ENCODE measurements at places on chromosomes 7 and 10.

DNA sequence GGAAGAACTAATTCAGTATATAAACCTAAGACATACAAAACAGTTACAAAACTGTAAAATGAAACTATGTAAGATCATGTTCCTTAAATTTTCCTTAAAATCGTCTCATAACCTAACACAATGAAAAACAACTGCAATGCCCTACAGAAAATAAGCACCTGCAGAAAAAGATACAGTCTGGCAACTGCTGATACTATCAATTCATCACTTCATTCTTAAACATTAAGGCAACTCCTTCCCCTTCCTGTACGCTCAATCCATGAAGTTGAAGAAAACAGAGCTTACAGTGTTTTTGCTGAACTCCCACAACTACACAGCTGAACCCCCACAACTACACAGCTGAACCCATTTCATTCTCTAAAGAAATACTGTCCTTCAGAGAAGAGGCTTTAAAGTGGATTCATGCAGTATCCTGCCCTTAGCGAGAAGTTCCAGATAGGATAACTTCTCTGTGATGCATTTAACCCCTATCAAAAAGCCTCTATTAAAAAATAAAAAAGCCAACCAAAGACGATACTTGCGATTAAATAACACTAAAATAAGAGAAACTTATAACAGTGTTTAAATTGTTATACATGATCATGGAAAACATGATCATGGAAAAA is 50.0 kb downstream of the JMJD1C start:
- DNase-seq: no peak

DNA sequence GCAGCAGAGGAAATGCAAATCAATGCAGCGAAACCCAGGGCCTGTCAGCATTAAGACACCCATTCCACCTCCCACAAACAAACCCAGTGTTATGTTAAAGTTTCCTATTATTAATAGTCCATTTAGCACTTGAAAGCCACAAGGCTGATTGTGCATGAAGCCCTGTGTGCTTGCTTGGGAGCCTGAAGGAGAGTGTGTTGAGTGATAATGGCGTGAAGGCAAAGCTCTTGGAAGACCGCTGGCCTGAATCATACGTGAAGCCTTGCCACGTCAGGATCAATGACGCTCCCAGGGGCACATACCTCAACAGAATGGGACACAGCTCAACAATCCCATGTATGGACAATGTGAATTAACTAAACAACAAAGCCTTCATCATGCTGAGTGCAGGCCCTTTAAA is 25.1 kb downstream of the PTPRN2 start:
- no peak for DNase-seq

GRCh38 chr10:108204528-108205305 is 1040.2 kb upstream of the SORCS1 start:
- peak; percentile 37 for DNase-seq

- DNase-seq: no peak
Measured at GRCh38 chr7:157713591-157713990, 376.8 kb downstream of the DNAJB6 start.

GRCh38 chr10:79223091-79224048 is 123.9 kb upstream of the PPIF start:
- peak; percentile 69 for DNase-seq

DNA sequence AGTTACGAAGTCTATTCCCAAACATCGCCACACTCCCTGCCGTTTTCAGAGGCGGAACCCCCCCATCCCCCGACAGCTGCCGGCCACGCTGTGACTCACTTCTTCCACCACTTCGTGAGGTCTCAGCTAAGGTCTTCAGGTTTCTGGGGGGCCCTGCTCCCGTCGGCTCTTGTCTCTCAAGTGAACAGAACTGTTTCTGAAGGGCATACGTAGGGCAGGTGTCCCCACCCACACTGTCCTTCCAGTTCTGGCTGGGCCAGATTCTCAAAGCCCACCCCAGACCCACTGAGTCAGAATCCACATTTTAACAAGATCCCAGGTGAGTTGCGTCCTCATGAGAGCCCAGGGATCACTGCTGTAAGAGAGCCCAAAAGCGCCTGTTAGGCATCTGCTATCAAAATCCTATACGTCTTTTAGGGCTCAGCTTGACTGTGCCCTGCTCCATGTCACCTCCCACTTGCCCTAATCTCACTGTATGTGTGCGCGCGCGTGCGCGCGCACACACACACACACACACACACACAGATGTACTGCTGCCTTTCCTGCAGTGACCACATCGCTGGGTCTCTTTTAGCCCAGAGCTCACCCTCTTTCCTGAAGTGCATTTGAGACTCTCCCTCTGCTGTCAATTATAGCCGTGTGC is 78.8 kb downstream of the PROSER2 start:
- DNase-seq: no peak

DNA sequence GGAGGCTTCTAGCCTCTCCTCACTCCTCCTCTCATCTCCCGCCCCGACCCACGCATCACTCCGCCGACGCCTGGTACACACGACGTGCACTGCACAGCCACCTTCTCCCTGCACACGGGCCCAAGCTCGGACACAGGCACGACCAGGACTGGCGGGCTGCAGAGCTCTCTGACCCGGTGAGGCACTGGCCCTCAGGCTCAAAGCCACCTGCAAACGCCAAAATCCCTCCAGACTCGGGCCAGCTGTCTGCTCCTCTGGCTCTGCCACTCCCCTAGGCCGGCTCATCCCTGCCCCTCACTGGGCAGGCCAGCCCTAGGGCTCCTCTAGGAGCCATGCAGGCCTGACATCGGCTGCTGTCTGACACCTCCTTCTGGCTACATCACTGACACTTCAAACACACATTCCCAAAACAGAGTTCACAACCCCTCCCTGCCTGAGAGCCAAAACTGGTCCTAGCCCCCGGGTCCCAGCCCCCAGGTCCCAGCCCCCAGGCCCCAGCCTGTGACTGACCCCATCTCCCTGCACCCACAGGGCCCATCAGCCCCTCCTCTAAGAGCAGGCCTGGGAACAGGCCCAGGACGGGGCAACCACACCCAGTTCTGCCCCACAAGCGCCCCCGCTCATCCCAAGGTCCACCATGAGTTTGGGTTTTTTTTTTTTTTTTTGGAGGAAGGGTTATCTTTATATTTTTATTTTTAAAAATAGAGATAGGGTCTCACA is 35.1 kb downstream of the MAD1L1 start:
- no peak for DNase-seq

DNA sequence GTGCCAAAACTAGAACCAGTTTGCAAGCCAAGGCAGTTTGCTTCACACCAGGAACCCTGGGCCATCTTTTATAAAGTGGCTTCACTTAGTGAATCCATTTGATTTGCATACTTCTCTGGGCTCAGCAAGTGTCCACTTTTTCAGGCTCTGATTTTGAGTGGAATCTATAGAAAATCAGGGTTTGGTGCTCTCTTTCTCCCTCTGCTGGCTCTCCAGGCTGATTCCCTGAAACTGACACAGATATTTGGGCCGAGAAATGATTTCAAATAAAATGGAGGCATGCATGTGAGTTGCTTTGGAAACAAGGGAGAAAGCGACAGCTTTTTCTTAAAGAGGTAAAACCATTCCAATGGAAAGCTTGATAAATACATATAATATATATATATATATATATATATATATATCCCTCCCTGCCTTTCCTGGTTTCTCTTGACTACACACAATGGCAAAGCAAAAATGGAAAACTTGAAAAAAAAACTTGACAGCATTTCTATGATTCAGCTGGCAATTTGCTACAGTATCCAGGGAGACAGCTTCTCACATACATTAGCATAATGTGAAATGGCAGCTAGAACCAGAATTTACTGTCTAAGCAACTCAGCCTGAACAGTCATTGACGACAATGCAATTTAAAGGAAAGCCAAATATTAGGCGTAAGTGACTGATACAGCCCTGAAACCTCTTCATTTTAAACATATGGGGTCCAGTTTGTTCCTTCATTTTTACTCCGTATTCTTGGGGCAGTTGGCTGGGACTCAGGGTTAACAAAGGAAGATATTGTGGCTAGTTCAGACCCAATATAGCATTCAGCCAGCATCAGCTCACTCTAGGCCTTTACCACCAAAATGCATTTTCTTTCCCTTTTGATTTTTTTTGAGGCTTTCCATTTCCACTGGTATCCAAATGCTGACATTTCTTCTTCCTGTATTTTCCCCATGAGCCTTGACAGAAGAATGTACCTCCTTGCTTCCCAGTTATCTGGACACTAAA is 188.5 kb downstream of the TMEM178B start:
- no peak for DNase-seq

- no peak for DNase-seq
Measured at GRCh38 chr10:128022261-128023196, 103.7 kb downstream of the MKI67 start.

DNA sequence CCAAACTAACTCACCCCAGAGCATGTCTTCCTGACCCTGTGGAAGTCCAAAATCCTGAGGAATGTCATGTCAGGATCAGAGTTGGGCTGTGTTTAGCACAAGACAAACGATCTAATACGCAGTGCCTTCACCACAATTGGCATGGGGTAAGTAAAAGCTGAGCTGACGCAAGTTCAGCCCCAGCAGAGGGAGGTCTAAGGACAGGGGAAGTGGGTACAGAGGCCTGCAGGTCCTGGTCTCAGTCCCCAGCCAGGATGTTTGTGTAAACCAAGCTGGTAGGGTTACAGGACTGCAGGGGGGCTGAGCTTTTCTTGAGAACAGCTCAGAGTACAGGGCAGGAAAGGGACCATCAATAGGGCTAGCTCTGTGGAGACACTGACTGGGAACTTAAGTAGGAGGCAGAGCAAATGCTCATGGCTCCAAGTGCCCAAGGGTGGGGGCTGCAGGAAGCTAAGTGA is 5.3 kb upstream of the KCNIP2 start:
- no peak for DNase-seq

DNA sequence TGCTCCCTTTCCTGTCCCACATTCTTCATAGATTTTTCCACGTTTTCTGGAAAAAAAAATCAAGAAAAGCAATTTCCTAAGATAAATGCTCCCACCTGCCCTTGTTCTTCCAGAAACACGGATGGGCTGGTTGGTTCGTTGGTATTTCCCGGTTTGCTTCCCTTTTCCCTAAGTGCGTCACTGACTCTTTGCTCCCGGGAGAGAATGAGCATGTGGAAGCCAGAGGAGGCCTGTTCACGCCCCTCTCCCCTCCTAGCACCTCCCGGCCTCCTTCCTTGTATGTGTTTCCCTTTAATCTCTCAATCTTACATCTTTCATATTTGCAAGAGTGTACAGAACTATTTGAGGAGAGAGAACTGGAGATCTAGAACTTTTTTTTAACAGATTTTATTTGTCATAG is 442.0 kb downstream of the GFRA1 start:
- no peak for DNase-seq
